ENCODE measurements at places on chromosomes 12 and 14. TPM values are rescaled to one million over a fixed set of nuclear protein-coding genes. Genes with fewer than 3 reads are reported as not detected.
A peak's percentile ranks its signal among the peaks of the same experiment; 100 is the strongest.

VEZT gene
- total RNA-seq = 73.8 TPM

KCNC2 gene
- not detected for total RNA-seq

CDH24 gene
- 2.2 TPM for total RNA-seq

AACS gene
- total RNA-seq = 28.8 TPM

FAM181A gene
- total RNA-seq = not detected

- no peak overlapping the region for H3K4me3 ChIP-seq
- H3K4me1 ChIP-seq = no peaks in the 10 kb centered on the region
- DNase-seq = no peak
- H3K27ac ChIP-seq = no peak overlapping the region
- H3K36me3 ChIP-seq = no peaks in the 10 kb centered on the region
Measured at GRCh38 chr12:1828856-1829255, 8.5 kb downstream of the LRTM2 start.

DNA sequence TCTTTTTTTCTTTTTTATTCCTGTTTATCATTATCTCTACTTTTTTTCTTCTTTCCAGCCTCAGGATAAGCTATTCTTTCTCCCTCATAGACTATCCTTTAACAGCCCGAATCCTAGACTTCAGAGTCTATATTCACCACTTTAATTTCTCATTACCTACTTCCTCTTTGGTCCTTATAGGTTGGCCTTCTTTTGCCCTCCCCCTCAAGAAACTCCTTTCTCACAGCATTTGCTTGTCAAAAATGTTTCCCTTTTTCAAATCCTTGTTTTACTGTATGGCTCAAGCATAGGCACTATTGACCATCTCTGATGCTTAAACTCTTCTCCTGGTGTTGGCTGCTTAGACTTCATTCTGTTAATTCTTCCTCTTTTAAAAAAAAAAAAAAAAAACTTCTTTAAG lies 52.5 kb downstream of the KIAA0586 start:
- H3K27me3 ChIP-seq = no peaks in the 10 kb centered on the region
- H3K4me1 ChIP-seq = no peaks in the 10 kb centered on the region
- H3K4me3 ChIP-seq = no peak overlapping the region
- no peaks in the 10 kb centered on the region for H3K36me3 ChIP-seq

- no peaks in the 10 kb centered on the region for H3K36me3 ChIP-seq
- no peak overlapping the region for H3K4me3 ChIP-seq
- H3K27me3 ChIP-seq = no peaks in the 10 kb centered on the region
- H3K4me1 ChIP-seq = no peaks in the 10 kb centered on the region
- H3K27ac ChIP-seq = no peak overlapping the region
- no peak for DNase-seq
Measured at GRCh38 chr14:64195199-64195598, 99.0 kb downstream of the ESR2 start.

KRT86 gene
- total RNA-seq = not detected

DNA sequence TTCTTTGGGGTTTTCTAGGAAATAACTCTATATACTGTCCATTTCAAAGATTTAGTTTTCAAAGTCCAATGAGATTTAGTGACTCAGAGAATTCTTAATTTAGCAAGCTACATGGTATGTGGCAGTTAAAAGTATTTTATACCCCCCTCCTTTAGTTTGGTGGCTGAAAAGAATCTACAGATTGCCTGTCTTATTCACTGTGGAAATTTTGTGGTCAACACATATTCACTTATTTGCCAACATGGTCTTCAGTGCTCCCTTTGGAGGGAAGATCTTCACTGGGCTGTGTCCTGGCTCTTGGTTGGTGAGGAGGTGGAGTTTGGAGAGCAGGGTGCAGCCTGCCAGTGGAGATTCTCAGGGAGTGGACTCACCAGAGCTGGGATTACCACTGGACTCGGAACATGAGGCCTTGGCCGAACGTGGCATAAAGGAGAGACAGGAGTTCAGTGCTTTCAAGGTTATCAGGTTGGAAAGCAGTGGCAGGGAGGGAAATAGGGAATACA lies 39.8 kb downstream of the SAMD4A start:
- DNase-seq = no peak
- no peak overlapping the region for H3K4me3 ChIP-seq
- no peaks in the 10 kb centered on the region for H3K27me3 ChIP-seq
- H3K27ac ChIP-seq = no peak overlapping the region
- no peaks in the 10 kb centered on the region for H3K4me1 ChIP-seq

GRCh38 chr14:44914849-44915248 lies 46.9 kb downstream of the KLHL28 start:
- H3K36me3 ChIP-seq = no peaks in the 10 kb centered on the region
- no peak overlapping the region for H3K4me3 ChIP-seq
- H3K4me1 ChIP-seq = no peaks in the 10 kb centered on the region
- DNase-seq = no peak
- H3K27me3 ChIP-seq = peaks cover 15% of the 10 kb centered on the region

DNA sequence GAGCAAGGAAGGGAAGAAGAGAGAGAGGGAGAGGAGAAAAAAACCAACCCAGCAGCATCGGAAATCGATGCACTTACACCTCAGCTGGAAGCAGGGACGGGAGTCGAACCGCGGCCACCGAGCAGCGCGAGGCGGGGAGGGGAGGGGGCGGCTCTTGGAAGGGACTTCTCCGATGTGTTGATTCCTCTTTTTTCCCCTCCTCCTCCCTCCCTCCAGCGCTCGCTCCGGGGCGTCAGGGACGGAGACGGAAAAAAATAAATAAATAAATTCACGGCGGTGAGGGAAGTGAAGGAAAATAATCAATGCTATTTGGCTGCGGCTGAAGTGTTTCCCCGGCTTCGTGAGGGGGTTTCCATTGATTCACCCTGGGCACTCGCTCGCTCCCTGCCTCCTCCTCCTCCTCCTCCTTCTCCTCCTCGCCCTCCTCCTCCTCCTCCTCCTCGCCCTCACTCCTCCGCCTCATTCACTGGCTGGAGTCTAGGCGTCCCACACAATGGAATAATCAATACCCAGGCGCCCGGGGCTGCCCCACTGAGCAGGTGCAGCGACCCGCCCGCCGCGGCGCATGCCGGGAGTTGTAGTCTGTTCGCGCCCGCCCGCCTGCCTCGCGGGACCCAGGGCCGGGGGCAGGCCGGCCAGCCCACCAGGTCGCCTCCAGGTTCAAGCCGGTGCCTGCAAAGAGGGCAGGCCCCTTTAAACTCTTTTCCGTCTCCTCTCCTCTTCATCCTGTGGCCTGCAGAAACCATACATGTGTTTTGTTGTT lies at the start of gene ZFHX2:
TSS of gene ZFHX2 (minus strand) at position 500 of the 763 bp plus-strand sequence. CDS start 16,440 bp downstream, outside the sequence.
- peak within 1 kb of the TSS; percentile 62 for H3K4me3 ChIP-seq
- no peaks in the 10 kb centered on the region for H3K36me3 ChIP-seq
- H3K27me3 ChIP-seq = no peaks in the 10 kb centered on the region
- H3K27ac ChIP-seq = peak within 1 kb of the TSS; percentile 52

DNA sequence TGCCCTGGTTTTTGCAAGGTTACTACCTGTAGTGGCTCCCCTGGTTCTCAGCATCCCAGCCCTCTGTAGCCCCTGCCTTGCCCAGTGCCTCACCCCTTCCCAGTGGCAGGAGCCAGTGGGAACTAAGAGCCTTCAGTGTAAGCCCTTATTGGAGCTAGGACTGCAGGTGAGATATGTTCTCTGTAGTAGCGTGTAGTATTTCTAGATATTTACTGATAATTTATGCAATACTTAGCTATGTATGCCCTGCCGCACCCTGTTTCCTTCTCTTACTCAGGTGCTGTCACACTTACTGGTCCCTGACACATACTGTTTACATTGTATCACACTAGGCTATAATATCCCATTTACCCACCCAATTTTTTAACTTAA lies 3.6 kb downstream of the BMAL2 start:
- H3K36me3 ChIP-seq = no peaks in the 10 kb centered on the region
- no peak overlapping the region for H3K27ac ChIP-seq
- no peaks in the 10 kb centered on the region for H3K4me1 ChIP-seq
- no peak for DNase-seq
- H3K4me3 ChIP-seq = no peak overlapping the region

RNASE4 gene
- total RNA-seq = 177 TPM

DNA sequence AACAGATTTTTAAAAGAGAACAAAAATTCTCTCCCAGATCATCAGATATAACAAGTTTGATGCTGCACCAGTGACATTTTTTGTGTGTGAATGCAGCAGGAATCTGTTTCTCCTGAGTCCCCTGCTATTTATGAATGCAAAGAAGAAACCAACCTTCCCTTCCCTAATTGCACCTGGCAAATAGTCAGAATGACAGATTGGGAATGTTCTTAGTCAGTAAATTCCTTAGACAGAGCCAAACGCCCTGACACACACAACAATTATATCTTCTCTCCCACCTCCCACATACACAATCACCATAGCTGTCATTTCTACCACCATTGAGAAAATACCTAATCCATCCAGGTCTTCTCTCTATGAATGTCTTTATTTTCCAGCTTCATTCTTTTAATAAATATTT lies 174.4 kb downstream of the ALG10B start:
- no peak overlapping the region for H3K4me3 ChIP-seq
- no peaks in the 10 kb centered on the region for H3K36me3 ChIP-seq
- H3K4me1 ChIP-seq = no peaks in the 10 kb centered on the region
- H3K27me3 ChIP-seq = no peaks in the 10 kb centered on the region
- no peak for DNase-seq

DNA sequence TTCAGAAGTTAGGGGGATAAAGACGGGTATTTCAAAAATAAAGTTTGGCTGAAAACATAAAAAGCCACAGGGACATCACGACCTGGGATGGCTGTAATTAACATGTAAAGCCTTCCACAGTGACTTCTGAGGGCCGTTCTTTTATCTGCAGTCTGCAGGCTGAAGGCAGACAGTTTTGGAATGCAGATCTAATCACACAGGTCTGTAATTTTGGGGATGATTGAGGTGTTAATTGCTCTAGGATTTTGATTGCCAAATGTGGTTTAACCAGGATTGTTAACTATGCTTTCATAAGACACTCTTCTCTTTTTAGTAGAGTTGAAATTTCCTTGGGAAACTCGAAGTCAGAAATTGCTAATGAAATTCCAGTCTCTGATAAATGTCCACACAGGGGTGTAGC lies 355.5 kb downstream of the ATP23 start:
- no peak overlapping the region for H3K4me3 ChIP-seq
- no peaks in the 10 kb centered on the region for H3K36me3 ChIP-seq
- no peaks in the 10 kb centered on the region for H3K27me3 ChIP-seq
- H3K4me1 ChIP-seq = no peaks in the 10 kb centered on the region
- DNase-seq = no peak

MANSC4 gene
- not detected for total RNA-seq

KRT6C gene
- total RNA-seq = not detected

- H3K4me1 ChIP-seq = no peaks in the 10 kb centered on the region
- peak overlapping the region; percentile 77 for H3K27ac ChIP-seq
- peak; percentile 71 for DNase-seq
- no peaks in the 10 kb centered on the region for H3K27me3 ChIP-seq
- no peaks in the 10 kb centered on the region for H3K36me3 ChIP-seq
Measured at GRCh38 chr12:94047781-94048567, 100.4 kb upstream of the PLXNC1 start.

- no peaks in the 10 kb centered on the region for H3K36me3 ChIP-seq
- H3K4me3 ChIP-seq = no peak overlapping the region
- no peaks in the 10 kb centered on the region for H3K27me3 ChIP-seq
Measured at GRCh38 chr12:53419756-53420155, 3.9 kb upstream of the AMHR2 start.

DNA sequence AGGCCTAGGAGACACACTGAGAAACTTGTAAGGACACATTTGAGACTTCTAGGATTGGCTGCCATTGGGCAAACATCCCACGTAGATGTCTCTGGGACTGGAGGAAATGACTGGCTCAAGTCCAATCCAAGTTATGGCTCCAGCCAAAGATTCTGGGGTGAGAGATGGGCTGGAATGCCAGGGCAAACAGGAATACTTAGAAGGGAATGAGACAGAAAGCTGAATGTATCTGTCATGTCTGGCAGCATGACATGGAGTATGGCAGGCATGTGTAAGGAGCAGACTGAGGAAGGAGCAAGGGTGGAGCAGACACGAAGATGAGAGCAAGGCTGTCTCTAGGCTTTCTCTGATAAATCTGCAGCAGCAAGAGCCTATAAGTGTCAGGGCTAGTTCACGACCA lies 209.2 kb downstream of the PHLDA1 start:
- H3K27ac ChIP-seq = no peak overlapping the region
- H3K4me1 ChIP-seq = no peaks in the 10 kb centered on the region
- H3K36me3 ChIP-seq = no peaks in the 10 kb centered on the region

DNA sequence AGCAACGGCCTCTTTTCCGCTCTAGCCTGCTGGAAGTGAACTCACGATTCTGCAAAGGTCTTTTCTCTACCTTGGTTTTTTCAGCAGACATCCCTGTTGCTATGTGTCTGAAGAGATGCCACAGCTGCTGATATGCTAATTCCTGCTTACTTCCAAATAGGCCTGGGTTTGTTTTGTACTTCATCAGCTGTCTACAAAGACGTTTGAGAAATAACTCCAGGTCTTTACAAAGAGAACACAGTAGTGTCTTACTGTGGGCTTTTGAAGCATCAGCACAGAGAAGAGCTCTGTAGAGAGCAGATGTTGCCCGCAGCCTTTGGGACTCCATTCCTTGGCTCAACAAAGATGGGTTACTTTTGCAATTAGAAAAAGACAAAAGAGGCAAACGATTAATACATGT lies 1366.5 kb downstream of the AACS start:
- DNase-seq = no peak
- H3K4me3 ChIP-seq = no peak overlapping the region
- no peaks in the 10 kb centered on the region for H3K27me3 ChIP-seq
- H3K27ac ChIP-seq = no peak overlapping the region

GRCh38 chr14:91897106-91897701 lies 29.9 kb upstream of the TC2N start:
- H3K4me3 ChIP-seq = no peak overlapping the region
- no peaks in the 10 kb centered on the region for H3K36me3 ChIP-seq
- peak overlapping the region; percentile 48 for H3K27ac ChIP-seq

- peaks cover 14% of the 10 kb centered on the region for H3K4me1 ChIP-seq
- H3K36me3 ChIP-seq = no peaks in the 10 kb centered on the region
- no peaks in the 10 kb centered on the region for H3K27me3 ChIP-seq
- H3K27ac ChIP-seq = no peak overlapping the region
- no peak overlapping the region for H3K4me3 ChIP-seq
Measured at GRCh38 chr12:49873361-49873934, 30.3 kb downstream of the FAIM2 start.

PAX9 gene
- total RNA-seq = 4.9 TPM

- H3K36me3 ChIP-seq = no peaks in the 10 kb centered on the region
- H3K27me3 ChIP-seq = no peaks in the 10 kb centered on the region
- DNase-seq = peak; percentile 71
- peak overlapping the region; percentile 28 for H3K4me3 ChIP-seq
Measured at GRCh38 chr14:50001151-50001998, 108.5 kb downstream of the ARF6 start.

DNA sequence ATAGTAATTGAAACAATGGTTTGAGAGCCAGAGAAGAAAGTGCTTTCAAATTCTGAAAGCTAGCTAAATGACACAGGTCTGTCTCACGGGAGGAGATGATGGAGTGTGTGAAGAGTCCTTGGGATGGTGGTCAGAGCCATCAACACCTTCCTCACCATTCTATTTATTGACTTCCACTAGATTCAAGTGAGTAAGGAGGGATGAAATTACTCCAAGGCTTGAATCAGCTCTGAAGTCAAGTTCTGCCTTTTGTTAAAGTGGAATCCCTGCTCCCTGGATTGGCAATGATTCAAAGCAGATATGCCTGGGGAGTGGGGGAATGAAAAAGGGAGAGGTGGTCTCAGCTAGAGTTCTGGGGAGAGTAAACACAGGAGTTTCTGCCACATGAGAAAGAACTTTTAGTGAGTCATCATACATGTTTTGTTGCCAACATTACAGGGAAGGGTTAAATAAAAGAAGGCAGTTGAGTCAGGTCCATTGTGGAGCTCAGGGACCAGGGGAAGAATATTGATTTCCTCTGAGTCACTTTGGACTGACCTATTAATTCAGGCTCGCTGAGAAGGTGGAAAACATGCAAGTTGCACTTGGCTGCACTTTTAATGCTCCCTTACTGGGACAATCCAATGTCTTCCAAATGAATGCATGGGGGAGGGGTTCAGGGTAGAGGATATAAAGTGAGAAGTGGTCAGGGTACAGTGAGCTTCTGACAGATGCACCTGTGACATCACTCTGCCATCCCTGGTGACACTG lies 142.7 kb downstream of the TBX5 start:
- H3K36me3 ChIP-seq = no peaks in the 10 kb centered on the region
- DNase-seq = no peak
- H3K27ac ChIP-seq = no peak overlapping the region
- no peak overlapping the region for H3K4me3 ChIP-seq
- H3K27me3 ChIP-seq = no peaks in the 10 kb centered on the region
